ENCODE measurements at places on chromosomes 12 and 14. TPM values are rescaled to one million over a fixed set of nuclear protein-coding genes. Genes with fewer than 3 reads are reported as not detected.

The SMCO2 gene
- total RNA-seq = 0.21 TPM

The EML5 gene
- 0.93 TPM for total RNA-seq

The ZDHHC22 gene
- 0.42 TPM for total RNA-seq

The APEX1 gene
- 169 TPM for total RNA-seq

The PMEL gene
- 3.4 TPM for total RNA-seq

The CMKLR1 gene
- total RNA-seq = 4.9 TPM

The GPR68 gene
- 0.66 TPM for total RNA-seq

The LGMN gene
- 107 TPM for total RNA-seq

The TSPAN8 gene
- total RNA-seq = 1,657 TPM

The AEBP2 gene
- 37.7 TPM for total RNA-seq

The KRT4 gene
- not detected for total RNA-seq

DNA sequence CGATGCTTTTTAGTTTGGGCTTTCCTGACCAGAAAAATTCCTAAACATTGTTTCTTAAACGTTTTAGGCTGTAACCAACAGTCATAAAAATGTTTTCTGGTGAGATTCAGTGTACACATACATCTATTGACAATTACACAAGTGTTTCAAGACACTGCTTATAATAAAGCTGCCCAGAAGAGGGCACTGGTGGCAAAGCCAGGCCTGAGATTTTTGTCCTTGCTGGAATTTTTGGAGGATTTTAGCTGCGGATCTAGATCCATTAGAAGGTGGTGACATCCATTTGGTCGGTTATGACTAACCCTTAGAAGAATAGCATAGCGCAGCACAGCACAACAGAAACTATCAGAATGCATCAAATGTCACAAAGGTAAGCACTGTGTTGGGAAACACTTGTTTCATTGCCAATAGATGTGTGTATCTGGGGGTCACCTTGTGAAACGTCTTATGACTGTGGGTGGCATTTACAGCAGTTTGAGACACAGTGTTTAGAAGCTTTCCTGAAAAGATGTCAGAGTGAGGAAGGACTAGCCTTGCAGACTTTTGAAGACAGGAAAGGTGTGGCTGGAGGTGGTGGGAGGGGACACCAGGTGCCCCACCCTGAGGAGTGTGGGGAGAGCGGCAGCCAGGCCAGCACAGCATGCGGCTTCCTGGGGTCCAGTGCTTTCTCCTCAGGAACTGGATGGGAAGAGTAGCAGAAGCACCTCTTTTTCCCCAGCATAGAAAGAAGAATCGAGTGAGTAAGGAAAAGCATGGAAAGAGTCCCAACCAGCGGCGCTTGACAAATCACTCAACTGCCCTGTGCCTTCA, 54.7 kb upstream of the FKBP4 start:
- no peaks in the 10 kb centered on the region for H3K27me3 ChIP-seq
- H3K4me3 ChIP-seq = no peak overlapping the region
- H3K36me3 ChIP-seq = no peaks in the 10 kb centered on the region
- DNase-seq = peak; percentile 32

- H3K4me3 ChIP-seq = no peak overlapping the region
- no peak overlapping the region for H3K27ac ChIP-seq
- H3K27me3 ChIP-seq = peaks cover 11% of the 10 kb centered on the region
Measured at GRCh38 chr14:92925446-92925845, 2.5 kb downstream of the CHGA start.

- H3K27ac ChIP-seq = no peak overlapping the region
- H3K27me3 ChIP-seq = no peaks in the 10 kb centered on the region
- no peaks in the 10 kb centered on the region for H3K36me3 ChIP-seq
- no peak for DNase-seq
- no peak overlapping the region for H3K4me3 ChIP-seq
- no peaks in the 10 kb centered on the region for H3K4me1 ChIP-seq
Measured at GRCh38 chr14:102616799-102617198, 24.4 kb downstream of the RCOR1 start.

DNA sequence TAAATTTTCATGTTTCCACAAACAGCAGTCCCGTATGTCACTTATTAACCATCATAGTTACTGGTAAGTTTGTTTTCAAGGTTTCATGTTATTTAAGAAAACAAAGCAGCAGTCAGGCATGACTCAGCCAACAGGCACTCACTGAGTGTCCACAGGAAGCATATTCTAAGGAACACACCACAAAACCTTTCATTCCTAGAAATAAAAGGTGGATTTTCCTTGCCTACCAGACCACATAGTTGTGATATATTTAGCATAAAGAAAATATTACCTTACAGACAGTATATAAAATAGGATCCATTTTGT, 143.3 kb upstream of the AVPR1A start:
- no peaks in the 10 kb centered on the region for H3K4me1 ChIP-seq
- H3K27ac ChIP-seq = no peak overlapping the region
- no peaks in the 10 kb centered on the region for H3K27me3 ChIP-seq
- no peak overlapping the region for H3K4me3 ChIP-seq

DNA sequence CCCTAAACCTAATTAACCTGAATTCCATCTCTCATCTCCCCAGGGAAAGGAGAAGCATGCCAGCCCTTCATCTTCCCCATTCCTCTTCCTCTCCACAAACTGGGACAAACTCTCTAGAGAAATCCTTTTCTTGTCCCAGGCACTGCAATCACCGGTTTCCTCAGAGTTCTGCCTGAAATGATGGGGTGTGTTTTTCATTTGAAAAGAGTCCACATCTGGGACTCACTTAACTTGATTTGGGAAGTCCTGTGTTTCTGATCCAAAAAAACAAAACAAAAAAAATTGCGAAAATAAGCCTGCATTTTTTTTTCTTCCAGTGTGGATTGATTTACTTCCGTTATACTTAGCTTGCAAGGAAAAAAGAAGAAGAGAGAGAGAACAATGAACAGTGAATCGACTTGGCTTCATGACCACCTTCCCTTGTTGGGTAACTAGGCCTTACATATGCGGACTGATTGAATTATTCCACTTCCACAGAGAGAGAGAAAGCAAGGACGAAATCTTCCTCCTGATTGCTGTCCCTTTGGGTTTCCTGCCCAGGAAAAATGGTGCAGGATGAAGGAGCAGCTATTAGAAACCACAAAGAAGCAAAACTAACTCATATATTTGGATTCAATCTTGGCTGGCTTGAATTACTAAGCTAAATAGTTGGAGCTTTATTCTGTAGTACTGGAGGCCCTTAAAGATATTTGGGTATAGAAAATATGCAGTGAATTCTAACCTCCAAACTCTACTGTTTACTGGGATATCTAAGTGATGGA, 506.2 kb upstream of the TBX3 start:
- no peaks in the 10 kb centered on the region for H3K27me3 ChIP-seq
- no peak overlapping the region for H3K27ac ChIP-seq
- H3K36me3 ChIP-seq = no peaks in the 10 kb centered on the region
- H3K4me1 ChIP-seq = no peaks in the 10 kb centered on the region

GRCh38 chr12:11732715-11733114, 83.2 kb downstream of the ETV6 start:
- H3K27ac ChIP-seq = no peak overlapping the region
- peaks cover 12% of the 10 kb centered on the region for H3K4me1 ChIP-seq
- DNase-seq = no peak
- H3K36me3 ChIP-seq = no peaks in the 10 kb centered on the region
- no peak overlapping the region for H3K4me3 ChIP-seq

DNA sequence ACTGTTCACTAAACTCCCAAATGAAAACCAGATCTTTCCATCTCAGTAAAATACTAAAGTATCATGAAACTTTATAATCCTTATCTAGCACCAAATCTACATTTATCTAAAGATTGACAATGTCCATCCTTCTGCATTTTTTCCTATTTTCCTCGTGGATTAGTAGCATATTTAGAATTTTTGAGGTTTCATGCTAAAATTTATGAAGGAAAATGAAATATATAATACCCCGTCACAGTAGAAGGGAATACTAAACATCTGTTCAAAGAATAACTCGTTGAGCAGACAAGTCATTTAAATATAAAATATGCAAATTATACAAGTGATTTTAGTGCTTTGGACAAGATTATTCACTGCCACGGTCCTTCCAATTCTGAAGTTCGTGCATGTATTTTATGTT, 122.7 kb upstream of the SLCO1C1 start:
- H3K27ac ChIP-seq = no peak overlapping the region
- no peak overlapping the region for H3K4me3 ChIP-seq
- H3K27me3 ChIP-seq = no peaks in the 10 kb centered on the region
- H3K4me1 ChIP-seq = no peaks in the 10 kb centered on the region
- no peak for DNase-seq

- no peaks in the 10 kb centered on the region for H3K36me3 ChIP-seq
- no peak overlapping the region for H3K27ac ChIP-seq
- H3K27me3 ChIP-seq = no peaks in the 10 kb centered on the region
- no peak overlapping the region for H3K4me3 ChIP-seq
- H3K4me1 ChIP-seq = no peaks in the 10 kb centered on the region
Measured at GRCh38 chr12:87801860-87802720, 227.1 kb downstream of the C12orf50 start.

DNA sequence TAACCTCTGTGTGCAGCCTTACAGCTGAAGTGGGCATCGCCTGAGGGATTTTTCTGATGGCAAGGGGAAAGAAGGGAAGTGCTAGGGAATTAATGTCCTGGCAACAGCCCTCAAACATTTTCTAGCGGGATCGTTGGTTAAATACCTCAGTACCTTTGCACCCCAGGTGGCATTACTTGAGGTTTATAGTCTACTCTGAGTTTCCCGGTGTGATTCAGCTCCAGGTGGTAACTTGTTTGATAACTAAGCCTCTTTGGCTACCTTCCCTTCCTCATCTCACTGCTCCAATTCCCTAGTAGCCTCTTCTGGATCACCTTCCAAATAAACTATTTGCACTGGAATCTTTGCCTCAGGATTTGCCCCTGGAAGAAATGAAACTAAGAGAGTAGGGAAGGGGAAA, 237.0 kb upstream of the SSTR1 start:
- no peak for DNase-seq
- no peaks in the 10 kb centered on the region for H3K27me3 ChIP-seq
- H3K4me1 ChIP-seq = no peaks in the 10 kb centered on the region
- H3K27ac ChIP-seq = no peak overlapping the region
- no peak overlapping the region for H3K4me3 ChIP-seq
- H3K36me3 ChIP-seq = no peaks in the 10 kb centered on the region

DNA sequence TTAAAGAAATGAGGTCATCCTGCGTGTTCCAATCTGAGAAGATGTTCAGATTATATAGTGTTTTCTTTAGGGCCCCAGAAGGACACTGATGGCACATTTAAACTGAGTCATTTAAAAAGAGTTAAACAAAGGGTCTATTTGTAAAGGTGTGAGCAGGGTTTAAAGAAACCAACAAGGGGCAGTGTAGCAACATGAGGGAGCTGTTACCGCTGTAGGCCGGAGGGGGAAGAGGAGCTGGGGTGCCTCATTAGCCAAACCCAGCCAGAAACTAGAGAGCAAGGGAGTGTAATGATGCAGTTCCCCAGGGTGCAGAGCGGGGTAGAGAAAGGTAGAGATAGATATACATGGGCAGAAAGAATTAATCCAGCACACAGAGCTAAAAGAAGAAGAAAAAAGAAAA, 160.4 kb downstream of the TBX5 start:
- H3K4me3 ChIP-seq = no peak overlapping the region
- H3K36me3 ChIP-seq = no peaks in the 10 kb centered on the region
- no peaks in the 10 kb centered on the region for H3K27me3 ChIP-seq

- no peak overlapping the region for H3K4me3 ChIP-seq
- H3K36me3 ChIP-seq = no peaks in the 10 kb centered on the region
- no peaks in the 10 kb centered on the region for H3K27me3 ChIP-seq
- H3K27ac ChIP-seq = no peak overlapping the region
- DNase-seq = no peak
- no peaks in the 10 kb centered on the region for H3K4me1 ChIP-seq
Measured at GRCh38 chr12:57585156-57585555, 5.8 kb upstream of the PIP4K2C start.

GRCh38 chr12:16362550-16362949, 15.1 kb downstream of the MGST1 start:
- H3K27me3 ChIP-seq = no peaks in the 10 kb centered on the region
- no peaks in the 10 kb centered on the region for H3K36me3 ChIP-seq

GRCh38 chr12:38930990-38931389, 25.6 kb upstream of the CPNE8 start:
- no peak overlapping the region for H3K27ac ChIP-seq
- H3K4me3 ChIP-seq = no peak overlapping the region

DNA sequence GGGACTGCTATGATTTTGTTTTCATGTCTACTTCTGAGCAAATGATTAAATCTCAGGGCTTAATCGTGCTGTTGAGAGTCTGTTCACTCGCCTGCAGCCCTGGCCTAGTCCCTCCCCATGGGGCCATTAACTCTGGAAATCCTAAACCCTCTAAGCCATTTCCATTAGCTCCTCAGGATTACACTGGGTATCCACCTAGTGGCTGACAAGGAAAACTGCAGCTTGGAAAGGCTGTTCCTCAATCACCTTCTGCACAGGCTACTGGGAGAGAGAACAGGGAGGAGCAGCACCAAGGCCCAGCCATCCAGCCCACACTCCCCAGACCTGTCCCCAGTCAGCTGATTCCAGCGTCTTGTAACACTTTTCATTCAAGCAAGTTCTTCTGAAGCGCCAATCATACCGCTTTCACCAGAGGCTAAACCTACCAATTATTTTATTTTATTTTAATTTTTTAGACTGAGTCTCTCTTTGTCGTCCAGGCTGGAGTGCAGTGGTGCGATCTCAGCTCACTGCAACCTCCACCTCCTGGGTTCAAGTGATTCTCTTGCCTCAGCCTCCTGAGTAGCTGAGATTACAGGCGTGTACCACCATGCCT, 48.7 kb downstream of the NEUROD4 start:
- peak; percentile 20 for DNase-seq
- H3K27ac ChIP-seq = no peak overlapping the region
- no peaks in the 10 kb centered on the region for H3K4me1 ChIP-seq
- H3K36me3 ChIP-seq = no peaks in the 10 kb centered on the region
- H3K27me3 ChIP-seq = no peaks in the 10 kb centered on the region

GRCh38 chr12:117563007-117563406, 201.6 kb upstream of the NOS1 start:
- H3K4me1 ChIP-seq = no peaks in the 10 kb centered on the region
- no peaks in the 10 kb centered on the region for H3K36me3 ChIP-seq
- H3K4me3 ChIP-seq = no peak overlapping the region
- H3K27ac ChIP-seq = no peak overlapping the region

GRCh38 chr14:100056964-100057795, 8.0 kb upstream of the EVL start:
- no peak overlapping the region for H3K27ac ChIP-seq
- no peak overlapping the region for H3K4me3 ChIP-seq
- H3K36me3 ChIP-seq = no peaks in the 10 kb centered on the region
- H3K27me3 ChIP-seq = no peaks in the 10 kb centered on the region

GRCh38 chr14:53564870-53565269, 391.8 kb downstream of the BMP4 start:
- H3K27ac ChIP-seq = no peak overlapping the region
- H3K4me1 ChIP-seq = no peaks in the 10 kb centered on the region
- DNase-seq = no peak
- no peaks in the 10 kb centered on the region for H3K36me3 ChIP-seq
- H3K27me3 ChIP-seq = no peaks in the 10 kb centered on the region

GRCh38 chr12:130139567-130140421, 22.5 kb upstream of the FZD10 start:
- DNase-seq = no peak
- no peaks in the 10 kb centered on the region for H3K4me1 ChIP-seq
- H3K27ac ChIP-seq = no peak overlapping the region
- H3K36me3 ChIP-seq = no peaks in the 10 kb centered on the region

- H3K4me1 ChIP-seq = no peaks in the 10 kb centered on the region
- H3K27ac ChIP-seq = no peak overlapping the region
- DNase-seq = no peak
Measured at GRCh38 chr12:131941116-131941986, 8.4 kb upstream of the EP400 start.

- H3K36me3 ChIP-seq = no peaks in the 10 kb centered on the region
- peaks cover 24% of the 10 kb centered on the region for H3K4me1 ChIP-seq
- no peak for DNase-seq
- no peaks in the 10 kb centered on the region for H3K27me3 ChIP-seq
- H3K4me3 ChIP-seq = no peak overlapping the region
- H3K27ac ChIP-seq = no peak overlapping the region
Measured at GRCh38 chr14:69672356-69672755, 61.0 kb downstream of the SUSD6 start.
